NCI-H1092 treated with DMSO at 0.1 percent for 48 hours (cell line): ENCODE measurements at places on chromosomes 3 and 15.

DNA sequence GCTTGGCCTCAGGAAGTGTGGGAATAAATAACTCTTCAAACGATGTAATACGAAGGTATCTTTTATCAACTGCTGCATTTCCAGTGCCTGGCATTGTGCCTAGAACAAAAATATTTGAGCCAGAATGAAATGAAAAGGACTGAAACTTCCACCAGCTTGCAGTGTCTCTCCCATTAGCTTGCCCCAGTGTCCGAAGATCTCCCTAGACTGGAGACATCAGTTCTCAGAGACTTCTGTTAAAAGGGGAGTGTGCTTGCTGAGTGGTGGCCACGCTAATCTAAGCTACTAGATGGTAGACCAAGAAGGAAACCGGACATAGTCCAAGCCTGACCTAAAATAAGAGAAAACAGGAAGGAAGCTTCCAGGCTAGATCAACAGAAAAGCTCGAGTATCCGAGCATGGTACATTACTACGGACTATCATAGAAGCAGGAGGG is 28.6 kb downstream of the KCNAB1 start:
- no peak for DNase-seq

DNA sequence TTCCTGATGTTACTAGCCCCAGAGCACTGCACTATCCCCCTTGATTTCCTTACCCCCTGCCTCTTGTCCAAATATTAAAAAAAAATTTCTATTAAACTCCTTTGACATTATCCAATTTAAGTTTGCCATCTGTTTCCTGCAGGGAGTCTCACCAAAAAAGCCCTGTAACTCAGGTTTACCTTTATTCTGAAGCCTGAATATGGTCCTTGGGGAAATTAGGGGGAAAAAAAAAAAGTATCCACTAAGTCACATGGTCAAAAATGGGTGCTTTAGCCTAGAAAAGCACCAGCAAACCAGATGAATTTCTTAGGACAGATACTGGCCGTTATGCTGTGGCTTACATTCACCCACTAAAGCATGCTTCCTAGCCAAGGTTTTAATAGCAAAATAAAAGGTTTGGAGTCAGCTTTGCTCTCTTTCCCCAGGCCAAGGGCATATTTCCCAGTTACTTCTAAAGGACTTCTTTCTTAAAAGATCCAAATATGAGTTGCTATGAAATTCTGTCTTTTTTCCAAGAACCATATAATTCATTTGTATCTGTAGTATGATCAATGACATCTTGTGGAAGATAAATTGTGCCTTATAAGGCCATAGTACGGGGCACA is 394.9 kb downstream of the LSAMP start:
- DNase-seq, result no peak

DNA sequence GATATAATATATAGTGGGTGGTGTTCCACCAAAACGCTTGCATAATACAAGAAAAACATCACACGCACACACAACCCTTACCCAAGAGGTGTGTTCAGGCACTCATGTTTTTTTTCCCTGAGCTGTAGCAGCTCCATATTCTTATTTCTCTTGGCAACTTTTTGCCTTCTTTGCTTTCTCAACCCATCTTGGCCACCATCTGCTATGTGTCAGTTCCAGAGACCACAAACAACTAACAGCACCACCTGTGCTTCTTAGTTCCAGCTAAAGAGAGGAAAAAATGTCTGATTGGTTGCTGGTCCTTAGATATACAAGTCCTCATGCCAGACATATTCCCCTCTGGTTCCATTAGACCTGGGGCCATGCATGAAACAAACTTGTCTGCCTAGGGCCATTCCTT is 11.9 kb downstream of the ACTC1 start:
- no peak for DNase-seq

- no peak for DNase-seq
These were observed 21.7 kb downstream of the CCR9 start for GRCh38 chr3:45907769-45908705.

DNA sequence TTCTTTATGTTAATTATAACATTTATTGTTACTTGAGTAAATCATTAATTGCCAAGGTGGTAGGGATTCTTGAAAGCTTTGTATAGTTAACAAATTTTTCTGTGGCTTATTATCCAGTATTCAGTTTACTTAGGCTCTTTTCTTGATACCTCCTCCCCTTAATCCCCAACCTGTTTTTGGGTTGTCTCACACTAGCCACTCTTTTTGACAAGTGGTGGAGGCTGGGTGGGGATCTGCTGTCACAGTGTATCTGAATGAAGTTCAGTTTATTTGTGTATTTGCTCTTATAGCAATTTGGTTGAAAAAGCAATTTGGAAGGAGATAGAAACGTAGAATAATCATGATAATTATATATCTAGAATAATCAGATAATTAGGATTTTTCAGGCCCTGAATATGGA is 43.8 kb downstream of the STT3B start:
- no peak for DNase-seq

DNA sequence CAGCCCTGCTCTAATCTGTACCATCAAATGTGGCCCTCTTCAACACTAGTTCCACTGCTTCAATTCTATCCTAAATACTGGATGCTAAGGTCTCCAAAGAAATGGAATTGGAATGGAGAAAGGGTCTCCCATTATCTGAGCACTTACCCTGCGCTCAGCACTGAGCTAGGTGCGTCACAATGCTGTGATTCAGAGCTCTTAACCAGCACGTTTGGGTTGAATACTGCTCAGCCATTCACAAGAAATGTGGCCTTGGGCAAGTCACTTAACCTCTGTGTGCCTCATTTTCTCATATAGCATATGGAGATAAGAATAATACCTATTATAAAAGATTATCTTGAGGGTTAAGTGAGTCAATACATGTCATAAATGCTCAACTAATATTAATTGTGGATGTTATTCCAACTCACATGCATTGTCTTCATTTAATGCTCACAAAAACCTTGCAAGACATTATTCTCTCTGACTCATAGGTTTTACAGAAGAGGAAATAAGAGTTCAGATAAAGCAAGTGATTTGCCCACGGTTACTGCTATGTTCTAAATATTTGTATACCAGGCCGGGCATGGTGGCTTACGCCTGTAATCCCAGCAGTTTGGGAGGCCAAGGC is 27.4 kb upstream of the SRGAP3 start:
- DNase-seq, result no peak

DNA sequence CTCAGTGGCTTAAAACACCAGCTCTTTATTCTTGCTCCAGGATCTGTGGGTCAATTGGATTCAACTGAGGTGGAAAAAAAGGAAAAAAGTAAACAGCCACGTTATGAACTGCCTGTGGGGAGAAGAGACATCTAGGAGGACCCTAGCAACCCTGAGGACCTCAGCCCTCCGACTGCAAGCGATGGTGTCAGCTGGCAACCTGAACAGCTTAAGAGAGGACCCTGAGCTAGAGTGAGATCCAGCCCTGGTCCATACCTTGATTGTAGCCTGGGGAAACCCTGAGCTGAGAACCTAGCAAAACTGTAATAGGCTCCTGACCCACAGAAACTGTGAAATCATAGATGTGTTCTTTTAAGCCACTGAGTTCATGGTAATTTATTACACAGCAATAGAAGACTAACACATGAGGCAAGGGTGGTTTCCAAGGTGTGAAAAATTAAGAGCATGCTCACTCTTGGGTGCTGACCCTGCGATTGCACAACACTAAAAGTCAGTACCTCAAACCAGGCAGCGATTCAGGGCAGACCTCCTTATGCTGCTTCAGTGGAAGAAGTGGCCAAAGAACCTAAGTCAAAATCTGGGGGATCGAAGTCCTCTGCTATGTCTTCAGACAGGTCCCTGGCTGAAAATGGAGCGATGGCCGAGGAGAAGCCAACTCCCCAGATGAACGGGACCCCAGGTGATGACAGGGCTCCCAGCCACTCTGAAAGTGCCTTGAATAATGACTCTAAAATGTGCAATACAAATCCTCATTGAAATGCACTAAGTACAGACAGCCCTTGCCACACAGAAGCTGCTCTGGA is 57.7 kb downstream of the GASK1A start:
- no peak for DNase-seq

- DNase-seq, result no peak
These were observed 20.2 kb upstream of the IMPG2 start for GRCh38 chr3:101340591-101340990.

- DNase-seq, result no peak
These were observed 247.7 kb downstream of the NSUN3 start for GRCh38 chr3:94310341-94311135.

- DNase-seq, result no peak
These were observed 110.3 kb upstream of the SMAD3 start for GRCh38 chr15:66955001-66955516.

GRCh38 chr3:68893600-68894239 is 38.6 kb downstream of the TAFA4 start:
- peak; percentile 0 for DNase-seq

DNA sequence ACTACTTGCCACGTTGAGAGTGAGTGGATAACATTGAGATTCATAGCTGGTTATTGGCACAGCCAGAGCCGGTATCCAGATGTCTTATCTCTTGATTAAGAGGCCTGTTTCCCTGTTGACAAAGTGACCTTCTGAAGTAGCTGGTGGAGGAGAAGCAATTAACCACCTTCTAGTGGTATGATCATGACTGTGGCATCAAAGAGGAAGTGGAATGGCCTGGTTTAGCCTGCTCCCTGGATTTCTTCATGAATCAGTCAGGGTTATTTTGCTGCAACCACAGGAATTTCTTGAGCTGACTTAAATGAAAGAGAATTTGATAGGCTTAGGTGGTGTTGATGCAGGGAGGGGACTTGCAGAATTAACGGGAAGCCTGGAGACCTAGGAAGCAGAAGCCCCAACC is 398.3 kb downstream of the MFSD1 start:
- no peak for DNase-seq
